Tibial nerve (tissue), 4 donors: ENCODE measurements at places on chromosomes 1 and 21. TPM values are rescaled to one million over a fixed set of nuclear protein-coding genes. Genes with fewer than 3 reads are reported as not detected.

- no peaks in the 10 kb centered on the region for H3K4me1 ChIP-seq
- no peak overlapping the region for H3K27ac ChIP-seq
- H3K4me3 ChIP-seq = no peak overlapping the region
- H3K36me3 ChIP-seq = no peaks in the 10 kb centered on the region
- no peak for DNase-seq
- no peaks in the 10 kb centered on the region for H3K27me3 ChIP-seq
Observed at GRCh38 chr1:171984850-171985485, 143.7 kb downstream of the DNM3 start.

- H3K27ac ChIP-seq = no peak overlapping the region
- peaks cover 5% of the 10 kb centered on the region for H3K4me1 ChIP-seq
- H3K36me3 ChIP-seq = no peaks in the 10 kb centered on the region
- no peak overlapping the region for H3K4me3 ChIP-seq
- no peaks in the 10 kb centered on the region for H3K27me3 ChIP-seq
Observed at GRCh38 chr1:240306673-240307072, 215.0 kb downstream of the FMN2 start.

GRCh38 chr1:179807291-179807690, 64.2 kb downstream of the FAM163A start:
- no peaks in the 10 kb centered on the region for H3K36me3 ChIP-seq
- DNase-seq = no peak
- no peaks in the 10 kb centered on the region for H3K4me1 ChIP-seq
- H3K4me3 ChIP-seq = no peak overlapping the region
- H3K27me3 ChIP-seq = no peaks in the 10 kb centered on the region

The ANGPTL7 gene
- 1,219 TPM for total RNA-seq
